ENCODE measurements at places on chromosomes 5 and 9.

- no peak for DNase-seq
Observed at GRCh38 chr5:56532466-56532865, 282.9 kb upstream of the MAP3K1 start.

DNA sequence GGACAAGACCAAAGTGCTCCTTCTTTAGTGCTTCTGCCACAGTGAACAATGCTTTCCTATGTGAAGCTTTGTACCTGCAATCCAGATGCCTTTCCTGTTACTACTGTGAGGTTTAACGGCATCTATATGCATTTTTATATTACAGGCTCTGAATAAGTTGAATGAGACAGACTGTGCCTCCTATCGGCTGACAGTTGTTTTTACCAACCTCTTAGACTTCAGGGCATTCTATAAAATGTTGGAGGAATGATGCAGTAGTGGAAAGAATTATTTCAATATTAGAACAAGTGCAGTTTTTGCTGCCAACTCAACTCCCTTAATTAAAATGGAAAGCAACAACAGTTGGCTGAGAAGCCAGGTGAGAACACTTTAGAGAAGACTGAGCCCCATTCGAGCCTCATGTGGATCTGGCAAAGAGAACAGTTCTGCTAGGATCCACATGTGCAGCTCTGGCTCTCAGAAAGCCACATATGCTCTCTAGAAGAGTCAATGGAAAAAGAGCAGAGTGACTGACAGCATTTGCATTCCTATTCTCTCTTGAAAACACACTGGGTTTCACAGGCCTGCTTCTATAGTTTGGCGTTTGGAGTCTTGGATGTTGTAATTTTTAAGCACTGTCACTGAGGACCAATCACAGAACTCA is 147.5 kb downstream of the LURAP1L start:
- DNase-seq = no peak

- no peak for DNase-seq
Observed at GRCh38 chr9:17349831-17350230, 215.0 kb downstream of the CNTLN start.

DNA sequence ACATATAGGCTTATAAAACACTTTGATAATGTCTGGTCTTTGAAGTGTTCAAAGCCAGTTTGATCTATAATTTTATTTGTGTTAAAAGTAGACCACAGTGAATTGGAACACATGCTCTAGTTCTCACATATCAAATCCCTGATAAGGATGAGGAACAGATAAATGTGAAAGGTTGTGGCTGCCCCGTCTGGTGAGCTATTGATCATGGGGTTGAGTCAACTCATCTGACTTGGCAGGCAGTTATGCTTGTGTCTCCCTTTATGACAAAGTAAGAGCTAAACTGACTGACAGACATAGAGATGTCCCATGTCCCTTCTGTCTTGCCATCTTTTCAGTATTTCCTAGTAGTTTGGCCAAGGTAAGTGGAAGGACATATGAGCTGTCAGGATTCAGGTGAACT is 2.9 kb upstream of the ERMP1 start:
- DNase-seq = no peak

DNA sequence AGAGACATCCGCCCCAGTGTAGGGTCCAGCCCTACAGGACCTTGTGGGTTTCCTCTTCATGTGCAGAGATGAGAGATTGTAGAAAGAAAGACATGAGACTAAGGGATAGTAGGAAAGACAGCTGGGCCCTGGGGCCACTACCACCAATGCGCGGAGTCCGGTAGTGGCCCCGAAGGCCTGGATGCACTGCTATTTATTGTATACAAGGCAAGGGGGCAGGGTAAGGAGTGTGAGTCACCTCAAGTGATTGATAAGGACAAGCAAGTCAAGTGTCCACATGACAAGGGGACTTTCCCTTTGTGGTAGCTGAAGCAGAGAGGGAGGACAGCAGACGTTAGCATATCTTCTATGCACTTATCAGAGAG is 6.2 kb upstream of the TMEM141 start:
- no peak for DNase-seq

DNA sequence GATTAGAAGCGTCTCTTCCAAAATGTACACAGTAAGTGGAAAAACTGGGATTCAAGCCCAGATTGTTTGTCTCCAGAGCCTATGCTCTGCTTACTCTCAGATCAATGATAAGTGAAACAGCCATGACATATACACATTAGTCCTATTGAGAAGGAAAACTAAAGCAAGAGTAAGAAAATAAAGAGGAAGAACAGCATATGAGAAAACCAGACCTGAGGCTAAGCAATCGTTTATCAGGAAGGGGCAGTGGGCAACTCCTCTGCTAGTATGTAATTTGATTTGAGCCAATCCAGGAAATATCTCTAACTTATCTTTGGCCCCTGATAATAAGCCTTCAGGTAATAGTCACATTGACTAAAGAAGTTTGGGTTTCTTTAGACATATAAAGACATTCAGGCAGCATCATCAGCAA is 789.9 kb upstream of the C9orf72 start:
- no peak for DNase-seq

DNA sequence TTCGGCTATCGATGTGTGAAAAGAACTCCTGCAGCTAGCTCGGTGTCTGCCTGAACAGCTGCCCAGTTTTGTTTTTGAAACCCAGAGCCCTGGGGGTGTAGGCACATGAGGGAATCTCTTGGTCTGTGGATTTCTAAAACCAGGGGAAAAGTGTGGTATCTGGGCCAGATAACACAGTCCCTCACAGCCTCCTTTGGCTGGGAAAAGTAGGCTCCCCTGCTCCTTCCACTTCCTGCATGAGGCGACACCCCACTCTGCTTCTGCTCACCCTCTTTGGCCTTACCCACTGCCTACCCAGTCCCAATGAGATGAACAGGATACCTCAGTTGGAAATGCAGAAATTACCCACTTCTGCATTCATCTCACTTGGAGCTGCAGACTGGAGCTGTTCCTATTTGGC is 9.5 kb upstream of the CDO1 start:
- DNase-seq = no peak

- DNase-seq = no peak
Observed at GRCh38 chr5:9483779-9484178, 62.1 kb downstream of the SEMA5A start.

DNA sequence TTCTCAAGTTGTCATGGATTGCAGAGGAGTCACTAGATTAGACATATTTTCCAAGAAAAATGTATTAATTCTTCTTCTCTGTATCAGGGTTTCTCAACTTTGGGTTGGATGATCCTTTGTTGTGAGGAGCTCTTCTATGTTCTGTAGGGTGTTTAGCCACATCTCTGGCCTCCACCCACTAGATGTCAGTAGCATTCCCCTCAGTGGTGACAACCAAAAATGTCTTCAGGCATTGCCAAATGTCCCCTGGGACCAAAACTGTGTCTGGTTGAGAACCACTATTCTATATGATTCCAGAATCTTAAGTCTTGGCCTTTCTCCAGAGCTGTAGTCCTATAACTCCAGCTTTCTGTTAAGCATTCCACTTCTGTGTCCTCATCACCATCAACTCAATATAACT is 220.9 kb downstream of the KIAA0825 start:
- no peak for DNase-seq
